Left colon (tissue), 2 donors: ENCODE measurements at places on chromosomes 5 and 9.

- DNase-seq = no peak
These were observed 345.7 kb downstream of the TLE4 start for GRCh38 chr9:79917421-79917820.

GRCh38 chr5:102651466-102651865 lies 103.6 kb upstream of the PAM start:
- no peak for DNase-seq

- DNase-seq = peak; percentile 84
These were observed 43.9 kb upstream of the ALDOB start for GRCh38 chr9:101479338-101480030.

DNA sequence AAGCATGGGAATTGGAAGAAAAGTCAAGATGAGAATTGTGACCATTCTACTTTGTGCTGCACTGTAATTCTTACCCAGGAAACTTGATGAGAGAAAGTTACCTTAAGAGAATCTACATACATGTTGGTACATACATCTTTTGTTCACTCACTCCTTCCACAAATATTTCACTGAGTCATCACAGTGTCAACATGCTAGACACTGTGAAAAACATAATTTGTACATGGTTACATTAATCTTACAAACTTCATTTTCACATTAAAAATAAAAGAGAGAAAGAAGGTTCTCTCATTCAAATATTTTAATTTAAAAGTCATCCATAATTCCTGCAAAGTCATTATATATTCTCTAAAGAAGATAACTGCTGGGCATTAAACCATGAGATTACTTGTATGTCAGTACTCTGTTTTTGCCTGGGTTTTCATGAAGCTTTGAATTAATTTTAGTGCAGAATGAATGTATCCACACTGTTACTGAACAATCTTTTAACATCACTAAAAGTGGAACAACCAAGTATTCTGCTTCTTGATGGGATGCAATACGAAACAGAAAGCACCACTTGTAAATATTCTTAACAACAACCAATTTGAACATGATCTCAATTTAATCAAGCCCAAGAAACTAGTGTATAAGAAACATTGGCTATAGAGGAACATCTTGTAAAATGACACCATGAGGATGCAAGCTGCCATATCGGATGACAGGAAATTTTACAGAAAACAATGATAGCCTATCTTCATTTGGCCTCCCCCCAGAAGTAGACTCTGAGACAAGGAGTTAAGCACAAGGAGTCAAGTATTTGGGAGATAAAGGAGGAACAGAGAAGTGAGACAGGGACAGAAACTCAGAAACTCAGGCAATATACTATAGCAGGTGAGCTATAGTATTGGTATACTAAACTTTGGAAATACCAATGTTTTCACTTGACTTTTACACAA lies 28.4 kb downstream of the ERP44 start:
- no peak for DNase-seq

GRCh38 chr5:172670005-172670402 lies 28.9 kb downstream of the NEURL1B start:
- DNase-seq = no peak

DNA sequence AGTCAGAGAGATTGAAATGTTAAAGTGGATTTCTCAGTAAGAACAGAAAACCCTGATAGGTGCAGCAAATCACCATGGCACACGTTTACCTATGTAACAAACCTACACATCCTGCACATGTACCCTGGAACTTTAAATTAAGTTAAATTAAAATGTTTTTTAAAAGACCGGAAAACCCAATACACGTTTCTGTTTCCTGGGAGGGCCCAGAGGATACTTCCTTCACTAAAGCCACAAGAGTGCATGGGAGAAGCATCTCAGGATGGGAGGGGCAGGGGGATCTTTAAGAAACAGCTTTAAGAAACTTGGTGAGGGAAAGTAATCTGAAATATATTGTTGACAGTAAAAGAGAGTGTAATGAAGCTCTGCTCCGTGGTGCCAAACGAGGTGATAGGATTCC lies 164.7 kb upstream of the PTGER4 start:
- no peak for DNase-seq

GRCh38 chr5:113330533-113331208 lies 104.1 kb downstream of the TSSK1B start:
- DNase-seq = no peak

GRCh38 chr5:34865091-34865490 lies 26.1 kb downstream of the TTC23L start:
- no peak for DNase-seq

DNA sequence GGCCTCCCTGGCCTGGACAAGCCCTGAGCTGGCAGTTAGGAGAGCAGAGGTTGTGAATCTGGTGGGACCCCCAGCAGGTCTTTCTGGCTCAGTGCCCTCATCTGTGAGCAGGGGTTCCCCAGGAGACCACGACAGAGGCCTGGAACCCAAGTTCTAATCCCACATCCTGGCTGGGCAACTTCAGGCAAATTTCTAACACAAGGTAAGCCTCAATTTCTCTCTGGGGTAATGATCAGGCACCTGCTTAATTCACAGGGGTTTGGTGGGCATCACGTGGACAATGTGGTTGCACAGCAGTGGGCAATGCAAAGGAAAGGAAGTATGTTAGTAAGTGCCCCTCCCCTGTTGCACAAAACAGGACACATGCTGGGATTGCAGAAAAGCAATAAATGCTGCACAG lies 1.9 kb upstream of the KCNIP1 start:
- DNase-seq = no peak

- DNase-seq = no peak
These were observed 332.4 kb downstream of the DMAC1 start for GRCh38 chr9:7467186-7467585.

DNA sequence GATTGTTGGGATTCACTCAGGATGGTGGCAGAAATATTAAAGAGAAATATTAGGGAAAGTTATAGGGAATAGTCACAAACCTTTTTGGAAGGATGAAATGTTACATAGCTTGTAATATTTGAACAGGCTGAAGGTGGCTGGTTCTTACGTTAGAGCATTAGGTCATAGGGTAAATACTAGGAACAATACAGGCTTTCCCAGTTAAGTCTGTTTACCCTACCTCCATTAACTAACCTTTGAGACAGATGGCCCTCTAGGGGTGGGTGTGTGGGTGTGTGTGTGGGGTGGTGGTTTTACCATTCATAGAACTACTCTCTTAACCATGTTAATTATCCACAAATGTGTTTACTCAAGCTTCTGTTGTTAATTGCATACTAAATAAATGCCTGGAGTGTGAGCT lies 94.3 kb upstream of the STK32A start:
- DNase-seq = no peak
